ENCODE measurements at places on chromosomes 7 and 10.
A peak's percentile ranks its signal among the peaks of the same experiment; 100 is the strongest.

- no peak for DNase-seq
Measured at GRCh38 chr10:29790207-29790606, 155.4 kb upstream of the SVIL start.

DNA sequence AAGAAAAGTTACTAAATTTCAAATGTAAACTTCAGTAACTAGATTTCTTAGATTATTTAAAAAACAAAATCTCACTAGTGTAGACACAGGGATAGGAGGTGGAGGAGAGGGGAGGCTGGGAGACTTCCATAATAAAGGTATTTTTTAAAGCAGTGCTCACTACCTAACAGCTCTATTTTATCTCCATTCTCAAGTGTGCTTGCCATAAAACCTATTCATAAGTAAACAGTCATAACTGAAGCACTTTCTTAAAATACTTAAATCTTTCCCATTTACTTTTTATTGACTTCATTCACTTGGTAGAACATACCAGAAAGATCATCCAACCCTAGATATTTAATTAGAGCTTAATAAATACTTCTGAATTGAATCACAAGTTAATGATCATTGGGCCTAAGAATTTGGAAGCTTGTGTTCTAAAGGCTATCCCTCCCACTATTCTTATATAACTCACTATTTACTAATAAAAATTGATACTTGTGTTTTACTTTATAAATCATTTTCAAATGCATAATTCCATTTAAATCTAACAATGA is 107.4 kb downstream of the SNX13 start:
- DNase-seq: no peak

GRCh38 chr7:95539426-95539825 is 53.7 kb downstream of the ASB4 start:
- DNase-seq: no peak

GRCh38 chr10:43173120-43173519 is 34.9 kb downstream of the CSGALNACT2 start:
- no peak for DNase-seq

GRCh38 chr10:51405580-51406351 is 293.6 kb downstream of the CSTF2T start:
- no peak for DNase-seq

- DNase-seq: no peak
Measured at GRCh38 chr7:11281953-11282352, 308.3 kb downstream of the PHF14 start.

GRCh38 chr7:131011976-131012375 is 278.0 kb upstream of the KLF14 start:
- no peak for DNase-seq

- no peak for DNase-seq
Measured at GRCh38 chr7:153886506-153887441, 165.4 kb upstream of the DPP6 start.

DNA sequence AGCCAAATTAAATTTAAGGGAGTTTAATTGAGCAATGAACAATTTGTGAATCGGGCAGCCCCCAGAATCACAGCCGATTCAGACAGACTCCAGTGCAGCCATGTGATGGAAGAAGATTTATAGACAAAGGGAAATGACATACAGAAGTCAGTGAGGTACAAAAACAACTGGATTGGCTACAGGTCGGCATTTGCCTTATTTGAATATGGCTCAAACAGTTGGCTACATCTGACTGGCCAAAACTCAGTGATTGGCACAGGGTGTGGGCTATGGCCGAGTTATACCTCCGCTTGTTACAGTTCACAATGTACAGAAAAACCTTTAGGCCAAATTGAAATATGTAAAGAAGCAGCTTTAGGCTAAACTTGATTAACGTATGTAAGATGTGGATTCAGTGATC is 30.8 kb upstream of the EIF4H start:
- DNase-seq: no peak

- DNase-seq: no peak
Measured at GRCh38 chr10:76436981-76437380, 1005.6 kb downstream of the LRMDA start.

- DNase-seq: no peak
Measured at GRCh38 chr10:103708627-103709288, 146.6 kb downstream of the SH3PXD2A start.

GRCh38 chr10:31437959-31438358 is 118.9 kb downstream of the ZEB1 start:
- DNase-seq: no peak

GRCh38 chr10:63236113-63236935 is 103.2 kb downstream of the NRBF2 start:
- DNase-seq: peak; percentile 39

GRCh38 chr10:50275650-50276235 is 24.4 kb upstream of the ASAH2 start:
- DNase-seq: no peak

DNA sequence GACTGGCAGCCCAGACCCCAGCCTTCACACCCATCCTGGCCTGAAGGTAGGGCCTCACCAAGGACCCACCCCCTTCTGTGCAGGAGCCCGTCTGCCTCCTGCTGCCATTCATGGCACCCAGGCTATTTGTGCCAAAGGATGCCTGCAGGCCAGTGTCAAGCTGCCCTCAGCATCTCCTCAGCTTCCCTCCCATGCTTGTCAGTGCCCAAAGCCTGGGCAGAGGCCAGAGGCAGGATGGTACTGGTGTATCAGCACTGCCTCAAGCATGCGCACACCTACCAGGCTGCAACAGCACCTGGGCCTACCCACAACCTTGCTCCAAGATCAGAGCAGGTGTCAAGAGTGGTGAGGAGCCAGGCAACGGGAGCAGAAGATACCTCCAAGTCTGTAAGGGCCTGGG is 27.6 kb downstream of the SFTPA1 start:
- no peak for DNase-seq

- no peak for DNase-seq
Measured at GRCh38 chr10:84588426-84588825, 260.0 kb downstream of the CCSER2 start.

- no peak for DNase-seq
Measured at GRCh38 chr10:8055420-8056349, 1.2 kb downstream of the GATA3 start.

GRCh38 chr7:159040912-159041711 is 103.6 kb downstream of the VIPR2 start:
- no peak for DNase-seq

DNA sequence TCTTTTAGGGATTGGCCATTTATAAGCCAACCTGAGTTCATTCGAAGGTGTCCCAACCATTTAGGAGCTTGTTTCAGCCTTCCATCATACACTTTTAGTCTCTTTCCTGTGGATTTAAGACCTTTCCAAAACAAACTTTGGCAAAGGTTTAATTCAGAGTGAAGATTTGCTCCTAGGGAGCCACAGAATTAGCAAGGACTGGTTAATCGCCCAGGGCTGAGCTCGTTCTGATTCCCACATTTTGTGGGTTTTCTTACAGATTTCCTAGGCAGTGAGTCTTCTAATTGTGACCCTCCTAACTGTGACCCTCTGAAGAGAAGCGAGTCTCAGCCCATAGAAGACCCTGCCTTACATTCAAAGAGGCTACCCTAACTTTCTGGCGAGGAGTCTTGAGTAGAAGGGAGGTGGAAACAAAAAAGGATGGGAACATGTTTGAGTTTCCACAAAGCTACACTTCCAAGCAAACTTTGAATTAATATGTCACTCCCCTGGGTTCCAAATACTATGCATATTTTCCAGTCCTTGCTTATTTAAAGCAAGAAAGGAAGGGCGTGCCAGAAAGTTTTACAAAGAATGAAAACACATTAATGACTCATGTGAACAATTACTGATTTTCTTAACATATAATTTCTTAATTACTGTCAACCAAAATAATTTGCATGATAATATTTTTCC is 118.3 kb downstream of the ARID5B start:
- DNase-seq: no peak

- no peak for DNase-seq
Measured at GRCh38 chr10:104109908-104110662, 11.9 kb upstream of the SFR1 start.
